GM20000 (cell line): ENCODE measurements at places on chromosomes 1 and 21.

GRCh38 chr1:63892632-63893395, 119.0 kb downstream of the ROR1 start:
- DNase-seq = peak; percentile 43

- DNase-seq = no peak
Measured at GRCh38 chr1:42915456-42915855, 43.2 kb downstream of the SLC2A1 start.

GRCh38 chr21:22250355-22250754, 1252.1 kb downstream of the NCAM2 start:
- DNase-seq = no peak

GRCh38 chr1:191572479-191572878, 585.8 kb upstream of the RGS18 start:
- no peak for DNase-seq

GRCh38 chr1:39531526-39531925, 40.1 kb downstream of the BMP8A start:
- no peak for DNase-seq

- DNase-seq = peak; percentile 77
Measured at GRCh38 chr1:212700223-212700891, 717 bp upstream of the BATF3 start.

GRCh38 chr21:20404915-20405314, 593.3 kb upstream of the NCAM2 start:
- no peak for DNase-seq

DNA sequence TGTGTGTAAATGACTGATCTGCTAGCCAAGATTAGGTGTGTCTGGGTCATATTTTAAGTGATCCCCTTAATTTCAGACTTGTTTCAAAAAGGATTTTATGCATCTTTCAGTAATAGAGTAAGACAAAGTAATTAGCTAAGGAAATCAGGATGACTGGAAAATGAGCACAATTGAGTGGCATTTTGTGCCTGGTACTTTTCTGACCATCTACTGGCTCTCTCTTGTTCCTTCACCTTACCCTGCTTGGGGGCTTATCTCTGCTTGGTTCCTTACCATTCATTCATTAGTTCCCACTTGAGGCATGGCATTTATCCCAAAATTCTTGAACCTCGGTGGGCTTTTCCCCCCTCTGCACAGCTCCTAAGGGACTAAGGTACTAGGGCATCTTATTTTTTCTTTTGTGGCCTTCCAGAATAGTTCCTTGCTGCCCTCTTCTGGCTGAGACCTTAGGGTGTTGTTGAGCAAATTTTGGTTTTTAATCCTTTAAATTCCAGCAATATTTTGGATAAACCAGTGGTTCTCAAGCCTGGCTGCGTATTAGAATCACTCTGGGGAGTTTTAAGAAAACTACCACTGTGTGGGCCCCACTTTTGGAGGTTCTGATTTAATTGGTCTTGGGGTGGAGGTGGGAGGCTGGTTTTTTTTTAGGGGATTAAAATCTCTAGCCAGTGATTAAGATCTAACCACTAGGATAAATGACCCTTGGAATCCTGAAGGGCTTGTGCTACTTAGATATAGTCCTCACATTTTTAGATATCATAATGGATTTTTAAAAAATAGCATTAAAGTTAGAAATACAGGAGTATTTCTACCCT, 50.8 kb downstream of the HS2ST1 start:
- DNase-seq = peak; percentile 16

GRCh38 chr21:19045876-19046275, 642.3 kb upstream of the TMPRSS15 start:
- DNase-seq = no peak
